ENCODE measurements at places on chromosomes 5 and 9.

GRCh38 chr9:5191985-5192384 is 6.5 kb upstream of the INSL6 start:
- DNase-seq: no peak

DNA sequence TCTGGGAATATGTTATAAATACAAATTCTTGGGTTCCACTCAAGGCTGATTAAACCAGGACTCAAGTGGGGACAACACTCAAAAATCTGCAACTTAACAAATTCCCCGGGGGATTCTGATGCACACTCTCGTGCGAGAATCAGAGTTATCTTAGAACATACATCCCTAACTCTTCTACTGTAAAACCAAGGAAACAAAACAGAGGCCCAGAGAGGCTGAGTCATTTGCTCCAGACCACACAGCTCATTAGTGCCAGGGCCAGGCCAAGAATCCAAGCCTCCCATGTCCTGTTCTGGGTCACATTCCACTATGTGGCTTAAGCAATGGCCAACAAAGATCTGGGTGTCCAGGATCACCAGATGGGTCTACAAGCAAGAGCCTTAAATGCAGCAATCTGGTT is 166.0 kb downstream of the ADAMTS12 start:
- DNase-seq: no peak

- no peak for DNase-seq
Measured at GRCh38 chr5:140058212-140058932, 15.3 kb upstream of the NRG2 start.

- peak; percentile 39 for DNase-seq
Measured at GRCh38 chr9:134966697-134967546, 49.2 kb upstream of the FCN1 start.

- DNase-seq: no peak
Measured at GRCh38 chr9:35487081-35487480, 2.8 kb upstream of the RUSC2 start.

DNA sequence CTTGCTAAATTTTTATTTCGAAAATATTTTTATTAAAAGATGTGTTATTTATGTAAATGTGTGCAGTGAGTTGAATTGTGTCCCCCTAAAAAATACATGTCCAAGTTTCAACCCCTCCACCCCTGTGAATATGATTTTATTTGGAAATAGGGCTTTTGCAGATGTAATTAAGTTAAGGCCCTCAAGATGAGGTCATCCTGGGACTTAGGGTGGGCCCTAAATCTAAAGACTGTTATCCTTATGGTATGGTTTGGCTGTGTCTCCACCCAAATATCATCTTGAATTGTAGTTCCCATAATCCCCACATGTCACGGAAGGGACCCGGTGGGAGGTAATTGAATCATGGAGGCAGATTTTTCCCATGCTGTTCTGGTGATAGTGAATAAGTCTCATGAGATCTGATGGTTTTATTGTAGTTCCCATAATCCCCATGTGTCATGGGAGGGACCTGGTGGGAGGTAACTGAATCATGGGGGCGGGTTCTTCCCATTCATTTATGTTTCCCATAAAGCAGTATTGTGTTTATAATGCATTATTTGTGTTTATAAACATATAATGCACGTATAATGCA is 1.5 kb upstream of the TMED7 start:
- no peak for DNase-seq

All from psoas muscle (tissue), 8 donors.